ENCODE measurements at places on chromosomes 16 and 17. TPM values are rescaled to one million over a fixed set of nuclear protein-coding genes. Genes with fewer than 3 reads are reported as not detected.

DNA sequence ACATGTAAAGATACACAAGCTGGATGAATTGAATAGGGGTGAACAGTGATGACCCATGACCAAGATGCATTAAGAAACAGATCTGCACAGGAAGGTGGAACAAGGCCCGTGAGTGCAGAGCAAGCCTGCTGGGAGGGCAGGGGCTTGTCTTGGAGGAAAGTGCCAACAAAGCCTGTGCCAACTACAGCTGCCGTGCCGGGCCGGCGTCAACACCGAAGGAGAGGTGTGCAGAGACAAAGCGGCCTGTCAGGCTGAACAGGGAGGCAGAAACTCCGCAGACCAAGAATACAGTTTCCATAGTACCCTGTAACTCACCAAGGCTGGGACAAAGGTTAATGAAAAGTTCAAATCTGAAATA is 46.7 kb downstream of the ANKRD11 start:
- no peak for DNase-seq

DNA sequence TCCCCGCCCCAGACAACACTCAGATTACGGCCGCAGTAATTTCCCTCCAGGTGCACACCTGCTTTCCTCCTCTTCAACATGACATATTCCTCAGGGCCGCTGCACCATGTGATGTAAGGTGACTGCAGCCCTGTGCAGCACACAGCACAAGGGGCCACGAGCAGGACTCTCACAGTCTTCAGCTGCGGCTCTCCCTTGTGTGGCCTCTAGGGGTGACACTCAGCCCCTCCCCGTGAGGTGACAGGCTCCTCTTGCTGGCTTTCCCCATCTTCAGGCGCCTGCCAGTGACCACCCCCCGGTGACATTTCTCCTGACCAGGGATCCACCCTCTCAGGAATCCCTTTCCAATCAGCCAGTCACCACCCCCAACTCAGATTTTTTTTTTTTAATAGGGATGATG is 31.3 kb upstream of the ABCC3 start:
- DNase-seq = no peak

DNA sequence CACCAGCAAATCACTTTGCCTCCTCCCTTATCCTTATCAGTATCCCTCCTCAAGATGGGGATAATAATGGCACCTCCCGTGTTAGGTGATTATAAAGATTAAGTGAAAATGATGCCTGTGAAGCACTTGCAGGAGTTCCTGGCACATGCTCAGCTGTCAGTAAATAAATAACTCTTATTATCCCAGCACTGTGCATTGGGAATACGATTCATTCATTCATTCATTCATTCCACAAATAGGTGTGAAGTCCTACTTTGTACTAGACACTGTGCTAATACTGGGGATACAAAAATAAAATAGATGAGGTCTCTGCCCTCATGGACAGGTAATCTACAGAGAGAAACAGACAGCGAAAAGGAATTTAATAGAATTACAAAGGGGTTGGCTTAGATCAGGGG is 2.0 kb downstream of the XYLT2 start:
- DNase-seq = no peak

Gene ODAD4
- total RNA-seq = 0.78 TPM

Gene ENO3
- total RNA-seq = 21.3 TPM

Gene TEKT1
- total RNA-seq = not detected

- DNase-seq = peak; percentile 76
These were observed 3.3 kb downstream of the HOXB2 start for GRCh38 chr17:48541577-48542113.

- DNase-seq = no peak
These were observed 652.5 kb downstream of the HS3ST4 start for GRCh38 chr16:26344240-26344776.

Gene BAHCC1
- 4.4 TPM for total RNA-seq

GRCh38 chr16:85587762-85588556 is 25.2 kb upstream of the GSE1 start:
- no peak for DNase-seq

DNA sequence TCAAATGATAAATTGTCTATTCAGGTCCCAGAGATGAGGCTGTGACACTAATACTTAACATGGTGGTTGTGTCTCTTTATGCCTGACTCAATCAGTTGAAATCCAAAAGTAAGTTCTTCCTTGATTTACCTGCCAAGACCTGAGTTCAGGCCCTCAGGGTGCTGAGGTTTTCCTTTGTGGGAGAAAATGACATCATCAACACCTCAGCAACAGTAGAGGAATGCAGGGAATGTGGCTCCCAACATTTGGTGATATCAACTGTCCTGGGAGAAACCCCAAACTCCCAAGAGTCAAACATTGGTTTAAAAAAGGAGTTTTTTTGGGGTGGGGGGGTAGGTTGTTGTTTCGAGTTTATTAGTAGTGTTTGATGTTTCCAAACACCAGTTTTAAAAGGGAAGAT is 14.7 kb downstream of the RNF43 start:
- no peak for DNase-seq

DNA sequence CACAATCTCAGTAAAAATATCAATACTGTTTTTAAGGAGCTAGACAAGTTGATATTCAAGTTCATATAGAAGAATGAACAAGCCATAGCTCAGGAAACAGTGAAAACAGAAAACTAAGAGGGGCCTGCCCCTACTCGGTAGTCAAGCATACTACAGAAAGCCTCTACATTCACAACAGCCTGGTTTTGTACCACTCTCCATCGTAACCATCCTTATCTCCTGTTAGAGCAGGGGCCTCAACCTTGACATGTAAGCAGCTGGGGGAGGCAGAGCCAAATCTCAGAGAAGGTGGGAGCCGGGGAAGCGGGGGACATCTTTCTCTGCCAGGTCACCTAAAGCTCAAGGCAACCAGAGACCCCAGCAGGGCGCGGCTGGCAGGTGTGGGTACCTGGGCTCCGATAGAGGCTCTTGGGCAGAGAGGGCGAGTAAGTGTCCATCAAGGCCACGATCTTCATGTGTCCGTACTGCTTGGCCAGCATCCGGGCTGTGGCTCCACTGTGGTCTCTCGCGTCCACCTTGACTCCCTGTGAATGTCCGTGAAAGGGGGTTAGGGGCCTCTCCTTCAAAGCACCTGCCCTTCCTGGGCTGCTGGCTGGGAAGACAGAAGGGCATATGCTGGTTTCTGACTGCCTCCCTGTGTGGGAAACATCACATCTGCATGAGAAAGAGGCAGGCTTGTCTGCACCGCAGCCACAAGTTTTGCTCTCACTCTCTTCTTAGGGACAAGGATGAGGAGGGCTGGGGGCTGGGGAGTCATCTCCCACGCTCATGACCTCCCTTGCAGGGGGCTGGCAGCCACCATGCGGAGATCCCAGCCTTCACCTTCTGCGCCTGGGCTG is 20.2 kb downstream of the ANKS3 start:
- DNase-seq = no peak

- no peak for DNase-seq
These were observed 578.2 kb downstream of the TOX3 start for GRCh38 chr16:51968749-51969148.

DNA sequence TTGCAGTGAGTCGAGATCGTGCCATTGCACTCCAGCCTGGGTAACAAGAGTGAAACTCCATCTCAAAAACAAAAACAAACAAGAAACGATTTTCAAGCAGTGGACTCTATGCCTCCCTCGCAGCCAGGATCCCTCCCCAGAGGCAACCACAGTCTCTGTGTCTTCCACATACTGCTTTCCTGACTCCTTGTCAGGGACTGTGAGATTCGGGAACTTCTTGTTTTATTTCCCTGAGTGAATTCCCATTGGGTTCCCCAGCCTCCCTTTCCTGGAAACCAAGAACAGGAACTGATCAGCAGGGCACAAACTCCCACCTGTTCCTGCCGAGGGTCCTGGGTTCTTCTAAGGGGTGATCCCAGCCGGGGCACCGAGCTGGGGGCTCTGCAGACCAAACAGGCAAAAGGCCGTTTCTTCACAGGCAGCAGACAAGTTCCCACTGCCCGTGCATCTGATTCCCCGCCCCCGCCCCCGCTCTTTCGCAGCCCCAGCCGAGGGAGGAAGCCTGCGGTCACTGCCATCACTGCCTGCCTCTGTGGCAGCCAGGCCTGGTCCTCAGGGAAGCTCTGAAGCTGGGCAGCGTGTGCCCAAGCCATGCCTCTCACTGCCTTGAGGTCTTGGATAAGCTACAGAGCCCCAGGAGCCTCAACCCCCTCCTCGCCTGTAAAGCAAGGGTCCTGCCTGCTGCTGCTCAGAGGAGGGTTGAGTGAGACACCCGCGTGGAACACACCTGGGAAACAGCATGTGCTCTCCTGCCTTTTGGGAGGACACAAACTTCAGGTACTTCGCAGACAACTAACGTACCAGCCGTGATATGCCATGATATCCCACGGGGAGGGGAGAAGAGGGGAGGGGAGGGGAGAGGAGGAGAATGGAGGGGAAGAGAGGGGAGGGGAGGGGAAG is 5.5 kb upstream of the PIEZO1 start:
- no peak for DNase-seq

- DNase-seq = no peak
These were observed 389.0 kb upstream of the CDH11 start for GRCh38 chr16:65510850-65511249.
